Hypothalamus (tissue), 51 donors: ENCODE measurements at places on chromosomes 16 and 17.
A peak's percentile ranks its signal among the peaks of the same experiment; 100 is the strongest.

DNA sequence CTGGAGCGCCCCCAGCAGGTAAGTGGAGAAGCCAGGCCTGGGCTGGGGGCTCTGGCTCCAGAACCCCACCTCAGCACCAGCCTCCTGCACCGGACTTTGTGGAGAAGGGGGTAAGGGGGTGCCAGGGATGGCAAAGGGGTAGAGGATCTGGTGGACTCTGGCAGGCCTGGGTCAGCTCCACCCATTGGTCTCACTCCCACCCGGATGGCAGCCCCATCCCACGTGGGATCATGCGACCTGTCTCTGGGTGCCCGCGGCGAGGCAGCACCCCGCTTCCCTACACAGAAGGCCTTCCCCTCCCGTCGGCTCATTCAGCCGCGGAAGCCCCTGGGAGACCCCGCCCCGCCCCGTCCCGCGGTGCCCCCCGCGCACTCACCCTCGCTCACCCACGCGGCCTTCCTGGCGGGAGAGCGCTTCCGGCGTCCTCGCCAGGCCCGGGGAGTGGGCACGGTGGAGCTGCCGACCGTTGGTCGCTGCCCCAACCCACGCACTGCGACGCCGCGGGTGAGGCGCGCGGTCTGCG, 498 bp upstream of the PLEKHG4 start:
- no peak for DNase-seq

GRCh38 chr16:16007743-16008111, 58.3 kb downstream of the ABCC1 start:
- DNase-seq = no peak

DNA sequence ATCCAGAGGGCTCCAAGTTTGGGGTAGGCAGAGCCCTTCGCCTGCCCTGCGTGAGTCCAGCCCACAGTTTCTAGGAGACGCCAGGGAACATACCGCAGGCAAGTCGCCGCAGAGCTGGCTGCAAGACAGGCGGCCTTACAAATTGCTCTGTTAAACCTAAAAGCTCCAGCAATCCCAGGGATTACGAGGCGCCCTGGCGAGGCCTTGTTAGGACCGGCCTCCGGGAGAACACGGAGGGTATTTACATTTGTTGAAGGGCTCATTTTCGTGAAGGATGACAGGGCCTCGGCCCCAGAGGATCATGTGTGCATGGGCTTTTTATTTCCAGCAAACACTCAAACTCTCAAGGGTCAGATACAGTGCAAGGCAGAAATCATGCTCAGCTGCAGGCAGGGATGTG, 77.6 kb upstream of the FOXF1 start:
- DNase-seq = no peak

DNA sequence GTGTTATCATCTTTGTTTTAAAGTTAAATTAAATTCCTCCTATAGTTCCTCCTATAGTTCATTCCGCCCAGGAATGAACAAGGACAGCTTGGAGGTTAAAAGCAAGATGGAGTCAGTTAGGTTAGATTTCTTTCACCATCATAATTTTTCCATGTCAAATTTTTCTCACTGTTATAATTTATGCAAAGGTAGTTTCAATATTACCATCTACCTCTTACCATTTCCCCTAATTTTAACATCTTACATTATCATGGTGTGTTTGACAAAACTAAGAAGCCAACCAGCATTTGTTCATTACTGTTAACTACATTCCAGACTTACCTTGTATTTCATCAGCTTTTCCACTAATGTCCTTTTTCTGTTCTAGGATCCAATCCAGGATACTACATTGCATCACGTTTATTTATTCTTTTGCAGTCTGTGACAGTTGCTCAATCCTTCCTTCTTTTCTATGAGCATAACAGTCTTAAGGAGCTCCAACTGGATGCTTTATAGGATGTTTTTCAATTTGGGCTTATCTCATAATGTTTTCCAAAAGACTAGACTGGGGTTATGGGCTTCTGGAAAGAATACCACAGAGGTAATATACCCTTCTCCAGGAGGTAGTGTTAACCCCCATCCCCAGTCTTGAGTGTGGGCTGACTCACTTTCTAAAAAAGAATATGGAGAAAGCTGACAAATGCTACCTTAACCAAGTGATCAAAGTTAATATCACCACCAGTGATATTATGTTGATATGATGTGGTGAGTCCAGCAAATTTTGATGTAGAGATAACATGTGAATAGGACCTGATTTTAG, 158.5 kb downstream of the PPM1E start:
- DNase-seq = no peak

DNA sequence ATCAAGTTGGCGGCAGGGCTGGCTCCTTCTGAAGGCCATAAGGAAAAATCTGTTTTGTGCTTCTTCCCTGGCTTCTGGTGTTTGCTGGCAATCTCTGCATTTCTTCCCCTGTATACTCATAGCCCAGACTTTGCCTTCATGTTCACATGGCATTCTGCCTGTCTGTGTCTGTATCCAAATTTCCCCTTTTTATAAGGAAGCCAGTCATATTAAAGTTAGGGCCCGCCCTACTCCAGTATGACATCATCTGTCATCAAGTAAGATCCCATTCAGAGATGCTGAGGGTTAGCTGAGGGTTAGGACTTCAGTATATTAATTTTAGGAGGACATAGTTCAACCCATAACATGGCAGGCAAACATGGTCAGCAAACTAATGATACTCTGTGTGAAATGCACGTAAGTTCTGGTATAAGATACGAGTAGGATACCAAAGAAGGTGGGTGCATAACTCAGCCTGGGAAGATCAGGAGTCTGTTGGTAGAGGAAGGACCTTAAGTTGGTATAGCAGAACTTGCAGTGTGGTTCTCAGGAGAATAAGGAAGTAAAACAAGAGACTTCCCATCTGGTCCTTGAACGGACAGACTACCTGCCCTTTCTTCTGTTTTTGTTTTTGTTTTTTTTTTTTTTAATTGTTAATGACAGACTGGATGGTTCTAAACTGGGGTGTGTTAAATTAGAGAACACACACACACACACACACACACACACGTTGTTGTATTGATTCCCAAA, 13.9 kb downstream of the MAP2K6 start:
- no peak for DNase-seq

GRCh38 chr16:84324434-84325262, 30.0 kb downstream of the WFDC1 start:
- no peak for DNase-seq

GRCh38 chr17:4728124-4728523, 3.1 kb upstream of the MED11 start:
- DNase-seq = no peak

- DNase-seq = peak; percentile 63
These were observed 1.1 kb downstream of the PHF12 start for GRCh38 chr17:28950017-28950751.

DNA sequence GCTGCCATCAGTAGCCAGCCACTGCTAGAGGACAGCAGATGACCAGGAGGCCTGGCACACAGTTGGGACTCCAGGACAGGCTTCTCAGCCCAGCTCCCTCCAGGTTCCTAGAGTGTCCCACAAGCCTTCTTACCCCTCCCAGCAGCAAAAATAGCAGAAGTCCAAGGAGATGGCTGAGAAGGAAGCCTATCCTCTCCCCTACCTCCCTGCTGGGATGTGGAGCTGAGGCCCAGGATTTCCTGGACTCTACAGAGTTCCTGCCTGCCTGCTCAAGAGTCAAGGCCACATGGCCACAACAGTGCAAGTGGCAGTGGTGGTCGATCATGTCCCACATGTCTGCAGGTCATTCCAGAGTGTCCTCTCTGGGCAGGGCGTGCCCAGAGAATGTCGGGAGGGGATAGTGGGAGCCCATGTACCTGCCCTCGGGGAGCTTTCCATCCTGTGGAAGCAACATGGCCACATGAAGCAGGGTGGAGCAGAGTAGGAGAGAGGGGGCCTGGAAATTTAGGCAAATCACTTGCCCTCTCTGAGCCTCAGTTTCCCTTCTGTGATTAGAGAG, 7.7 kb upstream of the HROB start:
- DNase-seq = no peak

DNA sequence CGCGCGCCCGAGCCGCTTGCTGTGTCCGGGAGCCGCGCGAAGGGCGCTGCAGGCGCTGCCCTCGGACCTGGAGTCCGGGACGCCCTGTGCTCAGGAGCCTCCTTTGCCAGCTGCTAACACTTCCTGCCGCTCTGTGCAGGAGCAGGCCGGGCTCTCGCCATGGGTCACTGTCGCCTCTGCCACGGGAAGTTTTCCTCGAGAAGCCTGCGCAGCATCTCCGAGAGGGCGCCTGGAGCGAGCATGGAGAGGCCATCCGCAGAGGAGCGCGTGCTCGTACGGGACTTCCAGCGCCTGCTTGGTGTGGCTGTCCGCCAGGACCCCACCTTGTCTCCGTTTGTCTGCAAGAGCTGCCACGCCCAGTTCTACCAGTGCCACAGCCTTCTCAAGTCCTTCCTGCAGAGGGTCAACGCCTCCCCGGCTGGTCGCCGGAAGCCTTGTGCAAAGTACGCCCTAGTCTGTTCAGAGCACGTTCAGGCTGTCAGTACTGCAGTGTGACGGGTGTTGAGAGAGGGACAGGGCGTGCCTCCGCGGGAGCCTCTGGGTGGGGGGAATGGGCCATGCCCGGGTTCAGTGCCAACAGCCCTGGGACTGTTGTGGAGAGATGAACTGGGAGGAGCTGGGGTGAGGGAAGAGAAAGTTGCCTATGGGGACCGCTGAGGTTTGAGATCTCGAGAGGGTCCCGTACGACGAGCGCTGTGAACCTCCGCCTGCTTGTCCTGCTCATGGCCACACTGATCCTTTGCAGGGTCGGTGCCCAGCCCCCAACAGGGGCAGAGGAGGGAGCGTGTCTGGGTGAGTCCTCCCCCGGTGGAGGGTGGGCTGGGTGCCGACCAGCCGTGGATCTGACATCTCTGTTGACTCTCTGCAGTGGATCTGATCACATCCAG, 1.3 kb downstream of the ZNF276 start:
- DNase-seq = peak; percentile 21

DNA sequence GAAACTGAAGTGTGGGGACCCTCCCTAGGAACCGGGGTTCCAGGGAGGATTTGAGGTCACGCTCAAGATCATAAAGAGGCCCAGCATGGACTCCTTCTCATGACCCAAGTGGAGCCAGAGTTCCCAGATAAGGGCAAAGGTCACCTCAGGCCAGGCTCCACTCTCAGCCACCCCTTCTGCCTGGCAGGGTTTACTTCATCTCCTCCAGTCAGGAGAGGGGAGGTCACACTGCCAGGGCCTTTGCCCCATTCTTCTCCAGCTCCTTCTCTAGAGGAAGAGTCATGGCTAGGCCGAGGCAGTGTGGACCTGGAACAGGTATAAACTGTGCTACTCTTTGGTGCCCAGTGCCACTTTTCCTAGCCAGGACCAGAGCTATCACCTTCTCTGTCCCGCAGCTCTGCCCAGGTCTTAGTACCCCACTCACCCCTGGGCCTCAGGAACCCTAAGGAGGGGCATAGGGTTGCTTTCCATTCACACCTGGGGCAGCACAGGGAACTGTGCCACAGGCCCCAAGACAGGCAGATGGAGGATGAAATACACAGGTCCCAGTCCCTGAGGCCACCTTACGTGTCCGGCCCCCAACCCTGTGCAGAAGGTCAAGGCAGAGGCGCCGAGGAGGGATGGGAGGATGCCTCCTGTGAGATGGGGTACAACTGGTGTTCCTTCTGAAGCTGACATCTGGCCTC, 879 bp upstream of the ACSF2 start:
- no peak for DNase-seq

GRCh38 chr16:82182266-82183003, 12.4 kb upstream of the MPHOSPH6 start:
- no peak for DNase-seq

GRCh38 chr17:7702776-7703175, 2.2 kb upstream of the EFNB3 start:
- DNase-seq = no peak

DNA sequence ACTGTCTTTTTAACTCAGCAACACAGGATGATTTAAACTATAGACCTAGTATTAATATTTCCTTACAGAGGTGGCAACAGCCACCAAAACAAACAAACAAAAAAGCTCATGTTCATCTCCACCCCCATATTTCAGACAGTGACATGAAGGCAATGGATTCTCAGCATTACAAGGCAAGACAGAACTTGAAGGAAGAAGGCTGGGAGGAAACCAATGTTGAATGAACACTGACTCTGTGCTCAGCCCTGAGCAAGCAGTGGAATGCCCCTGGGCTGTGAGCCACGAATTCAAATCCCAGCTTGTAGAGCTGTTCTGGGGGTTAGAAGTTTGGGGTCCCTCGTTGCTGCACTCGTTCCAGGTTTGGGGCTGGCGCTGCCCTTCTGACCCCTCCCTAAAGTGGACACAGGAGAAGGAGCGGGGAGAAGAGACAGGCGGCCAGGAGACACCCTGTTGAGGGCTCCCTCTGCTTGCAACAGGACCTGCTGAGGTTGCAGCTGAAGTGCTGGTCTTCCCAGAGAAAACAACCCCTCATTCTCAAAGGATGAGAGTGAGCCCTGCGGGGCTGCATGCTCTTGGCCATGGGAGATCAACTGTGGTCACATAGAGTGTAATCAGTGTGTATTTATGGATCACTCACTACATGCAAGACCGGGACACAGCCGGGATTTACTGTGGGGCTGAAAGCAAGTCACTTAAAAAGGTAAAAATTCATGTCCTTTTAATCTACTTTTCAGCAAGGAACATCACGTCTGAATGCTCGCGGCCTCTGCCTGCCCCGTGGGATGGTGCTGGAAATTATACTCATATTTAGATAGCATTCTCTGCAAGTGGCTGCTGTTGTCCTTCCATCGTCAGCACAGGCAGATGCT, 34.3 kb downstream of the MYH3 start:
- DNase-seq = no peak

DNA sequence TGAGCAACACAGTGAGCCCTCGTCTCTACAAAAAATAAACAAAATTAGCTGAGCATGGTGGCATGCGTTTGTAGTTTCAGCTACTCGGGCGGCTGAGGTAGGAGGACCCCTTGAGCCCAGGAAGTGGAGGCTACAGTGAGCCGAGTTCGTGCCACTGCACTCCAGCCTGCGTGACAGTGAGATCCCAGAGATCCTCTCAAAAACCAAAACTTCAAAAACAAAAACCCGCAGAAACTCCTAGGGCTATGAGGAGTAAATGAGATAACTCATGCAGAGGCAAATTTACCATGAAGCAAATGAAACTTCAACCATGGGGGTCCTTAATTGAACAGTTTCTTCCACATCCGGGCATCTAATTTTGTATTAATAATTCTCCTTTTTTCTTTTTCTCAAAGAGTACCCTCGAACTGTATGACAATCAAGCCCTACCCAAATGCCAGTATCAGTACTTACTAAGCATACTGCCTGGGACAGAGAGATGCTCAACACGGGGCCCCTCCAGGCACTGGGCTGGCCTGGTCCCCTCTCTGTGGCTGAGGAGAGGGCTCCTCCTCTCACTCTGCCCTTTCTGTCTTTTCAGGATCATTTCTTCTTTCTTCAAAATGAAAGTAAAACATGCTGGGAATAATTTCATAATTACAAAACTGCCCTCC, 789 bp upstream of the PIPOX start:
- DNase-seq = no peak

DNA sequence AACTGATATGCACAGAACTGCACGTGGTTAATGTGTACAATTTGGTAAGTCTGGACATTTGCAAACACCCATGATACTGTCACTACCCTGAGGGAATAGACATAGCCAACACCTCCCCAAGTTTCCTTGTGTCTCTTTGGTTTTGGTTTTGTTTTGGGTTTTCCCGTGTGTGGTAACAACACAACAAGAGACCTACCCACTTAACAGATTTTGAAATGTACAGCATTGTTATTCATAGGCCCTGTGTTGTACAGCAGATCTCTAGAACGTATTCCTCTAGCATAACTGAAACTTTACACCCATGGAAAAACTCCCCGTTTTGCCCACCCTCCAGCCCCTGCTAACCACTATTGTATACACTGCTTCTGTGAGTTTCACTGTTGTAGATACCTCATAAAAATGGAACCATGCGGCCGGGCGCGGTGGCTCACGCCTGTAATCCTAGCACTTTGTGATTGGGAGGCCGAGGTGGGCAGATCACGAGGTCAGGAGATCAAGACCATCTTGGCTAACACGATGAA, 76.3 kb upstream of the TBC1D3K start:
- DNase-seq = no peak
